ENCODE measurements at places on chromosomes 4 and X.

DNA sequence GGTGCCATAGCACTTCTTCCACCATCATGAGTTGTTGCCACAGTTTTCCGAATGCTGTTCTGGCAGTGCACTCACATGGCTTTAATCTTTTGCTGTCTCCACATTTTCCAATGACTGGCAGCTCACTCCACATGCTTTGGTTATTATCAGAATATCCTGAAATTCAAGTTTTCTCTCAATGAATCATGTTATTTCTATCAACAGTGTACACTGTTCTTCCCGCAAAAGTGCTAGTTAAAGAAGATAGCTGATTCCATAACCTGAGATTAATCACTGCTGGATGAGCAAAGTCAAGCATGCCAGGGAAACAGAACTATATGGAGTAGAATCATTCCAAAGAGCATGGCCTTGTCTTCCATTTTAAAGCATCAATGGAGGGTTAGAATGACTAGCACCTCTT lies 14.6 kb upstream of the IL13RA2 start:
- no peak for DNase-seq

GRCh38 chr4:77156912-77157858 lies at the start of gene CCNG2:
TSS of gene CCNG2 (plus strand) at chr4:77157207. CDS start at chr4:77158533, 1,326 bp downstream.
- peak; percentile 97 for DNase-seq

- no peak for DNase-seq
These were observed 6.7 kb downstream of the APOO start for GRCh38 chrX:23901060-23901459.

GRCh38 chr4:105453550-105454205 lies 20.2 kb downstream of the PPA2 start:
- DNase-seq = no peak

DNA sequence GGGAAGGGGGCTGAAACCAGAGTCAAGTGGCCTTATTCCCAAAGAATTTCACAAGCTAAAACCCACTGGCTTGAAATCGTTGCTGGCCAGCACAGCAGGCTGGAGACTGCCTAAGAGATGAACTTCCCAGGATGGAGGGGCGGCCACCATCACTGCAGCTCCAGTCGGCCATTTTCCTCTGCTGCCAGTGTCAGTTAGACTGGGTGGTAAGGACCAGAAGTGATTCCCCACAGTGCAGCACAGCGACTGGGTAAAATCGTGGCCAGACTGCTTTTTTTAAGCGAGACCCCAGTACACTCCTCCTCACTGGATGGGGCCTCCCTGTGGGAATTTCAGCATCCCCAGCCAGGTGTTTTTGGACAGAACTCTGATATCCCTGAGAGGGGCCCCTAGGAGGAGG lies 428.0 kb downstream of the SPIN4 start:
- no peak for DNase-seq

DNA sequence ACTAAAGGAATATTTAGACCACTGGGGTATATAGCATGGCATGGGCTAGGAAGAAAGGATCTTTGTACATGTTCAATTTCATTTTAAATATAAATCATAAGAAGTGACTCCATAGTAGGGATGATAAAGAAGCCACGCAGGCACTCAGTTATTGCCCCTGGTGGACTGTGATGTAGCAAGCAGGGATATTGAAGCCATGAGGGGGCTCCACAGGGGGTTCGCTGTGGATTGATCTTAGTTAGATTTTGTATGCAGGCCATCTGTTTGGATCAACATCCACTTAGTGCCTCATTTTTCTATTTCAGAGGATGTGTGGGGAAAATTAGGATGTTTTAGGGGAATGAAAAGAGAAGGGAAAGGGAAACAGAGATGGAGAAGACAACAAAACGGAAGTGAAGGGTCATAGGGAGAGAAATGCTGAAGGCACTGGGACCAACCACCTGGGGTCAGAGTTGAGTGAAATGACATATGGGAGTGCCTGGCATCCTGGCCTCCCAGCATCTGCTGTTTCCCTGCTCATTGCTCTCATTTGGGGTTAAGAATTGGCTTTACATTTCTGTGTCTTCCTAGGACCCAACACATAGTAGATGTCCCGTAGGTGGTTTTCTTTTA lies 11.2 kb upstream of the FREM3 start:
- DNase-seq = no peak

GRCh38 chr4:26905172-26905571 lies 44.5 kb downstream of the STIM2 start:
- DNase-seq = no peak

DNA sequence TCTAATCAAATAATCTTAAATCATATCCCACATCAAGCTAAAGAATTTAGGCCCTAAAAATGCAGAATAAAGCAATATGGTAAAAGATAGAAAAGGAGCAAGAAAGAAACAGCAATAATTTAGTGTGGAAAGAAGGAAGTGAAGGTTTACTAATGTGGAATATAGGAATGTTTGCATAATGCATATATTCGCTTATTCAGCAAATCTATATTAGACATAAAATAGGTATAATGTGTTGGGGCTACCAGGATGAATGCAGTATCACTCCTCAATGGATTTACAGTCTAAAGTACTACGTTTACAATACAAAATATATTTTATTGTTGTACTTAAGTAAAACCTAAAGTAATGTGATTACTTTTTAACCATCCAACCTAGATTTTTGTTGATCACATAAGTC lies 4.7 kb downstream of the CENPE start:
- DNase-seq = no peak

DNA sequence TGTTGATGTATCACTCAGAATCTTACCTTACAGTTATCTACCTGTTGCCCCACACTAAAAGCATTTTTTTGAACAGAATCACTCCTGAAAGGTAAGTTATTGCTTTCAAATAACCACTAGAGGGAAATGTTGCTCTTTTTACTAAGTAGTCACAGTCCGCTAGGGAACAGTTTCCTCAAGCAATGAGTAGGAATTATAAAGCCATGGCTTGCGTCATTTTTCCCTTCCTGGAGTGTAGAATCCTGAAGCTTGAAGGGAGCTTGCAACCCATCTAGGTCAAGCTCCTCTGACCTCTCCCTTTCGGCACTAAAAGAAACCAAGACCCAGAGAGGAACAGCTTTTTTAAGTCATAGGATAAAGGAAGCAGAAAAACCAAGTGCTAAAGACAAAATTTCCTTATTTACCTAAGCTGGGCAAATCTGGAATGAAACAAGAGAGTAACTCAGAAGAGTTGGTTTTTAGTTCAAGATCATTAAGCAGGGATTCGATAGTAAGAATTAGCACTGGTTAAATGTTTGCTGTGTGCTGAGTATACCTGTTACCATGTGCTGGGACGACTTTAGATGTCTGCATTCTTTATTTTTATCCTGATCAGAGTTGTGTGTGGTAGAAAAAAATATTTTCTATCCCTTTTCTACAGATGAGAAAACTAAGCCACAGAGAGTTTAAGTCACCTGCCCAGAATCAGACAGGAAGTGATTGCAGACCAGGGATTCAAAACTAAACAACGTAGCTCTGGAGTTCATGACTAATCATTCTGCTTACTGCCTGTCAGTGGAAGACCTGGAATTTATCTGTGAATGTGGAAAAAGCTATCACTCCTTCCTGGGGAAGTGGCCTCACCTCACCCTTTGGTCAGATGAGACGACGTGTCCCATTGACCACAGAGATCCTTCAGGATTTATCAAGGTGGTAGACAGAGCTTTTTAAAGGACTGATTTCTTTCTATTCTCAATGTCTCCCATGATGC lies 631.5 kb downstream of the RAB28 start:
- DNase-seq = peak; percentile 10

GRCh38 chr4:167290678-167291077 lies 56.4 kb upstream of the SPOCK3 start:
- DNase-seq = peak; percentile 11

GRCh38 chr4:121863799-121864198 lies 6.5 kb downstream of the BBS7 start:
- no peak for DNase-seq

DNA sequence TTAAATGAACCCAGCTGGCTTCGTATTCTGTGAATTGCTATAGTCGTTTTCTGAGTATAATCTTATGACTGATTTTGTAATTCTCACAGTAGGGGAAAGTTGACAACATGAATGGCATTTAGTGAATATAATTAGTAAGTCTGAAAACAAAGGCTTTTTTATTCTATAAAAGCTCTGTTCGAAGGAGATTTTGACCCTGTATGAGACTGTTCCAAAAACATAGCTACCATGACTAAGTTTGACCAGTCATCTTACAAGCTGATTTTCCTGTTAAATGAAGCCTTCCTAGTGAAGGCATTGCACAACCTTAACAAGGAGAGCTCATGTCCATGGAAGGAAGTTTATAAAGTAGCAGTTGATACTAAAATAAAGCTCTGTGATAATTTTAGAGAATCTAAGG lies 242.3 kb downstream of the RPA4 start:
- no peak for DNase-seq

DNA sequence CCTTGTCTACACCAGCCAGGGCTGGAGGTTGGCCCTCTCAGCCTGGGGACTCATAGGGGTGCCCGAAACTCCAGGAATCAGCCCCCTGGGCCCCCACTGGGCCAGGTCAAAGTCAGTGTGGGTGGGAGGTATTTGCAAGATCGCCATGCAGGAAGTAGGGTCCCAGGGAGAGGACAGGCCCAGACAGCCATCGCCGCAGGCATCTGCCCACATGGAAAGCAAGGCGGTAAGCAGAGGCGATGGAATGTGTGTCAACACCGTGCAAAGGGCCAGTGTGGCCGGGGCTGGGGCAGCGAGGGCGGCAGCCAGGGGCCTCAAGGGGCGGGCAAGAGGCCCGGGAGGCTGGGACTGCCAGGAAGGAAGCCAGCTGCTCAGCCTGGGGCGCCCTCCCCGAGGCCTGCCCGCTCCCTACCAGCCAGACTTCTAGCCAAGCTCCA lies 19.3 kb upstream of the DUSP9 start:
- no peak for DNase-seq

DNA sequence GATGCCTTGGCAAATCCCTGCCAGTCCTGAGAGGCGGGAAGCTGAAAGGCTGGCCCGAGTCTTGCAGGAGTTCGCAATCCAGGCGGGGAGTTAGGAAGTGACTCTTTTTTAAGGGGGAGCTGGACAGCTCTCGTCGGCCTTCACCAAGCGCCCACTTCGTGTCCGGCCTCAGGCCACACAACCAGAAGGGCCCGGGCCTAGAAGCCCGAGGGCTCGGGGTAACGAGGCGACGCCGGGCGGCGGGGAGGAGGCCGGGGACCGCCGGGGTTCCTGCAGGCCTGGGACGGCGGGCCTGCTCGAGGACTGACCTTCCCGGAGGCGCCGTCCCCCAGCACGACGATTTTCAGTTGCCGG lies 395 bp downstream of the RAB28 start:
- DNase-seq = no peak

DNA sequence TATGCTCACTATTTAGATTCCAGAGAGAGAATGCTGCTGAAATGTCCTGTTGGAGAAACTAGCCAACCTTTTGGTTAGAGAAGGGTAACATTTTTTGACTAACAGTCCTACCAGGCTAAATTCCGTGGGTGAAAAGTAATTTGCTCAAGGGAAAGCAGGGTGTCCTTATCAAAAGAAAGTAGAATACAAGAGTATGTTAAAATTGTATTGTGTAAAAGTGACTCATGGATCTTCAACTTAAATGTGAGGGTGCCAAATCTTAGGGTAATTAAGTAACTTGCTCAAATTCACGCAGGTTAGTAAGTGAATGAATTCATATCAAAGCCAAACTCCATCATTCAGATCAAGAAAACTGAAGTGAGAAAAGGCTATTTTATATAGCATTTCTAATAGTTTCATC lies 81.7 kb downstream of the PCDH7 start:
- no peak for DNase-seq

Measured in Jurkat, Clone E6-1 (cell line).